ENCODE measurements at places on chromosomes 4 and X. TPM values are rescaled to one million over a fixed set of nuclear protein-coding genes. Genes with fewer than 3 reads are reported as not detected.

Gene OSTC
- 55.0 TPM for total RNA-seq

Gene RNF212
- total RNA-seq = 8.1 TPM

Gene RAB39B
- total RNA-seq = 9.4 TPM

Gene STBD1
- 0.68 TPM for total RNA-seq

Gene AFF2
- total RNA-seq = 0.42 TPM

Gene ZBTB33
- total RNA-seq = 19.0 TPM

Gene VSIG1
- 8.3 TPM for total RNA-seq

DNA sequence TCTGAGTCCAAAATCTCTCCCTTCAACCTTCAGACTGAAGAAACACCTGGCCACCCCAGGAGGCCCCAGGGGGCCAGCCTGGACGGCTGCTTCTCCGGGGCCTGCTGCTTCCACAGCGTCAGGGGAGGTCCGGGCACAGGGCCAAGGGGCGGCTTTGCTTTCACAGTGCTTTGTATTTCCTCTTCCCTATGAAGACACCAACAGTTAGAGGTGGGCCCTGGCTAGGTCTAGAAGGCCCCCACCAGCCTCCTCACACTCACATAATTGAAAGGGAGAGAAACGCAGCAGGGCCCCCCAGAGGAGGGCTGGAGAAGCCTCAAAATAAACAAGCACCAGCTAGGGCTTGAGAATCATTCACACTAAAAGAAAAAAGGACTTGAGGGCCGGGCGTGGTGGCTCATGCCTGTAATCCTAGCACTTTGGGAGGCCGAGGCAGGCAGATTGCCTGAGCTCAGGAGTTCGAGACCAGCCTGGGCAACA lies 17.8 kb downstream of the SCD5 start:
- peaks cover 11% of the 10 kb centered on the region for H3K27me3 ChIP-seq
- H3K4me3 ChIP-seq = no peak overlapping the region
- H3K36me3 ChIP-seq = no peaks in the 10 kb centered on the region
- DNase-seq = no peak

DNA sequence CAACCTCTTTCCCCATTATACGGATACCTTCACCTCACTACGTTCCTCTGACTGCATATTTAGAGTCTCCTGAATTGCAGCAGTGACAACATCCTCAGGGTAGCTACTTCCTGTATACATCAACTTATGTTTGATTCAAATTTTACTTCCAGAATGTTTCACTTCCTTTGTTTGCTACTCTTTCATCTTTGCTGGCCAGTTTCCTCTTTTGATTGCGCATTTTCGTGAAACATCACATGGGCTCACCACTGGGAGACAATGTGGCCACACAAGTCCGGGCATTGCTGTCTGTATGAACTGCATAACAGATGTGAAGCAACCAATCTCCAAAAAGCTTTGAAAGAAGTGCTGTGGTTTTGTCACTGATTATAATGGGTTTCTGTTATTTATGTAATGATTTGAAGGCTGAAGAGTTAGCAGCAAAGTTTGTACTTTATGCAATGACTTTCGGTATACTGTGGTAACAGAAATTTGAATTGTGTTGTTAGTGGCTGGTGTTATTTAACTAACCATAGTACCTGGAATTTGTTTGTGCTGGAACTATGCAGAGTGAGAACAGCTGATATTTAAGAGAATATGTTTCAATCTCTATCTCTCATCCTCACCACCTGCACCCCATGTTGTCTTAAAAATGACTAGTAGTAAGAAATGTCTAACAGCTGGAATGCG lies 7.4 kb downstream of the SNCA start:
- peaks cover 8% of the 10 kb centered on the region for H3K36me3 ChIP-seq
- H3K27ac ChIP-seq = peak overlapping the region; percentile 73
- peaks cover 14% of the 10 kb centered on the region for H3K27me3 ChIP-seq
- H3K4me3 ChIP-seq = peak overlapping the region; percentile 67
- H3K4me1 ChIP-seq = peaks cover 16% of the 10 kb centered on the region

DNA sequence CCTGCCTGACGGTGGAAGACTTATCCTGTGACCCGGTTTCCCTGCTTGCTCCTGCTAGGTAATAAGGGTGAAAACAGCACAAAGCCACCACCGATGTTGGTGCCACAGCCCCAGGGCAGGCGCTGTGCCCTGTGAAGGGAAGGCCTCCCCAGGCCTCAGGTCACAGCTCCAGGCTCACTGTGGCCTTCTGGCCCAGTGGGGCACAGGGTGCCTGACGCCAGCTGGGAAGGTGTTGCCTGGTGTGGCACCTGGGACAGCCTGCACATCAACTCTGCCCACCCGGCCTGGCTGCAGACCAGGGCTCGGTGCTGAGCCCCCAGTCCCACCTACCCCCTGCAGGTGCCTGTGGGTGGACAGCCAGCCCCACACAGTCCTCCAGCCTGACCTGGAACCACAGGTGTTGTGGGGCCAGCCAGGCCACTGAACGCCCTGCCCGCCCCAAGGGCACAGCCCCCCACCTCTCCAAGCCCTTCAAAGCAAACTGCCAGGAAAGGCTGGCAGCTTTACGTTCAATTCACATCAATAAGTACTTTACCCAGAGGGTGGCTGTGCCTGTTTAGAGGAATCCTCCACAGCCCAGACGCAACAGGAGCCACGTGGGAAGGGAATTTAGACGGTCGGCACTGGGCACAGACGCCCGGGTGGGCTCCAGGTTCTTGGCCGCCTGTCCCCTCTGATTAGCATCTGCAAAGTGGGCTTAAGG lies 54.3 kb downstream of the ZFYVE28 start:
- H3K36me3 ChIP-seq = no peaks in the 10 kb centered on the region
- peak overlapping the region; percentile 34 for H3K27ac ChIP-seq
- H3K4me1 ChIP-seq = no peaks in the 10 kb centered on the region
- DNase-seq = no peak
- peak overlapping the region; percentile 70 for H3K4me3 ChIP-seq

DNA sequence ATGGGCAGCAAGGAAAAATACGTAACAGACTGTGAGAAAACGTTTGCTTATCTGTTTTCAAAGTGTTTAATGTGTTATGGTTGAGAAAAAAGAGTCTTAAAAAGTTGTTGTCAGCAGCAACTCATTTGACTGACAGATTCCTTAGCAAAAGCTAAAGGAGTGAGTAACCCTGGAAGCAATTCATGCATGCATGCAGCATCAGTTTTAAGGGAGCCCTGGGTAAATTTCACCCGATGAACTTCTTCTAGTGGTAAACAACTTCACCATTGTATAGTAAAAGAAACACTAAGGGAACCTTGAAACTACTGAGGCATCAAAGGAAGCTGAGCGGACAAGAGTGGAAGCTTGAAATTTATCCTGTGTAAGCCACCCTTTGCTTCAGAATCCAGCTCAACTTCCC lies 583.2 kb upstream of the INTU start:
- no peaks in the 10 kb centered on the region for H3K4me1 ChIP-seq
- no peak overlapping the region for H3K4me3 ChIP-seq
- no peaks in the 10 kb centered on the region for H3K27me3 ChIP-seq
- no peak for DNase-seq

GRCh38 chr4:183396227-183396637 lies 48.2 kb upstream of the CDKN2AIP start:
- peaks cover 7% of the 10 kb centered on the region for H3K27me3 ChIP-seq
- H3K27ac ChIP-seq = no peak overlapping the region
- H3K36me3 ChIP-seq = no peaks in the 10 kb centered on the region
- peaks cover 36% of the 10 kb centered on the region for H3K4me1 ChIP-seq
- peak overlapping the region; percentile 10 for H3K4me3 ChIP-seq

DNA sequence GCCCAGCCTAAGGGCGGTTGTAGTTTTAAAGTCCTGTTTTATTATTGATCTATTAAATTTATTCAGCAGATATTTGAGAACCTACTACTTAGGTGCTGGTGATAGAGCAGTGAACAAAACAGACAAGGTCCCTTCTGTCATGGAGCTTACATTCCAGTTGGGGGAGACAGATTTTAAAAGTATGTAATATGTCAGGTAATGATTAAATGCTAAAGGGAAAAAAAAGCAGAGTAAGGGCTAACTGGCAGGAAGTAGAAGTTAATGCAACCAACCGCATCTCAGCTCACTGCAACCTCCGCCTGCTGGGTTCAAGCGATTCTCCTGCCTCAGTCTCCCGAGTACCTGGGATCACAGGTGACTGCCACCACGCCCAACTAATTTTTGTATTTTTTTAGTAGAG lies 7.8 kb upstream of the MCUB start:
- peaks cover 26% of the 10 kb centered on the region for H3K36me3 ChIP-seq
- H3K4me1 ChIP-seq = peaks cover 15% of the 10 kb centered on the region
- H3K27ac ChIP-seq = no peak overlapping the region
- no peaks in the 10 kb centered on the region for H3K27me3 ChIP-seq

DNA sequence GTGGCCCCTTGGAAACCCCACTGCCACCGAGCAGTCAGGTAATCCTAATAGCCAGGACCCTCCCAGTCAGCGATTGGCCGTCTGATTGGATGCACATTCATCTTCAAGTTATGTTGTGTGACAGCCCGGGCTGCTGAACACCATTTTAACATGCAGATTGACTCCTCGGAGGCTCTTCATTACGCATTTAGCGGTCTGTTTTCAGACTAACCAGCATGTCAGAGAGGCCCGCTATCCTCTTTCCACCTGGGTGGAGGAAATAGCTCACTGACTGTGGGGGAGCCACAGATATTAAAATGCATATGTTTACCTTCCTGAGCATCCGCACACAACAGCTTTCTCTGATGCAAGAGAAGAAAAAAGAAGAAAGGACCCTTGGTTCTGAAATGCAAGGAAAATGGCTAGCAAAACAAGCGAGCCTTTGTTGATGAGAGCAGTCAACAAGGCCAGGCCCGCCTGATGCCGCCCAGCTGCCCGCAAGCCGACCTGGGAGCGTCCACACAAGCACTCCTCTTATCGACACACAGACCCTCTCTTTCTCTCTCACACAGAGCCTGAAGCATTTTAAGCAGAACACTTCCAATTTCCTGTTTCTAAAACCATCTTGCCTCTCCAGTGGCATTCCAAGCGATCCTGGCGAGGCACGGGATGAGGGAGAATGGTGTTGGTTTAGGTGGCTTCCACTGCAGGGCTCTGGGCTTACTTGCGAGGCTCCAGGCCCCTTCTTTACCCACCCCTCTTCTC lies 118.3 kb downstream of the MGST2 start:
- DNase-seq = no peak
- no peak overlapping the region for H3K4me3 ChIP-seq
- H3K4me1 ChIP-seq = peaks cover 3% of the 10 kb centered on the region
- no peak overlapping the region for H3K27ac ChIP-seq
- no peaks in the 10 kb centered on the region for H3K36me3 ChIP-seq
- H3K27me3 ChIP-seq = no peaks in the 10 kb centered on the region

DNA sequence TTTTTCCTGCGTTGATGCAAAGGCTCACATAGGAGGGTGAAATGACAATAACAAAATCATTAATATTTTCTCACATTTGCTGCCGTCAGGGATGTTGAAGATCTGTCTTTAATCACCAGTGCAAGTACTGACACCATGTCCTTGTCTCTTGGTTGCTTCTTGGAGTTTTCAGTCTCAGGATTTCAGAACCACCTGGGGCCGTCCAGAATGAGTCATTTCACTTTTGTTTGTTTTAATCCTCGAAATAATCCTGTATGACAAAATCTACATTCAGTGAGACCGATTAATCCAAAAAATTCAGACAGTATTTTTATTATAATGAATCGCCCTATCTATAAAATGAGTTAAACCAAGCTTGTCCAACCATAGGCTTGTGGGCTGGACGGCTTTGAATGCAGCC lies 47.2 kb downstream of the NEIL3 start:
- H3K27ac ChIP-seq = no peak overlapping the region
- H3K27me3 ChIP-seq = no peaks in the 10 kb centered on the region
- H3K4me3 ChIP-seq = no peak overlapping the region
- peaks cover 30% of the 10 kb centered on the region for H3K36me3 ChIP-seq
- no peak for DNase-seq

DNA sequence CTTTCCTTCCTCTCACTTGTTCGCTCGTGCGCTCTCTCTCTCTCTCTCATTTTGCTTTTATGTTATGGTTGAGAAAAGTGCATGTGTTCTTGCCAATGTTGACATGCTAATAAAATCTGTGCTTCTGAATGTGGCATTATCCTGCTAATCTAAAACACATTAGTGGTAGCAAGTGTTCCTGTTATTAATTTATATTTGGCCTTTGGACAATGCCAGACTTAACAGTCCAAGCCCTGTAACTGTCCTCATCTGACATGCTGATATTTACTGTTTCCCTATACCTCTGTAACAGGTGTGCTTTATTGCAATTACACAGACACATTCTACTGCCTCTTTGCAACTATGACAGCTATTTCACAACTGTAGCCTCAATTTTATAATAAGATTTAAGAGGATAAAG lies 2.7 kb downstream of the PPARGC1A start:
- no peak overlapping the region for H3K4me3 ChIP-seq
- H3K36me3 ChIP-seq = no peaks in the 10 kb centered on the region
- DNase-seq = no peak
- peaks cover 4% of the 10 kb centered on the region for H3K4me1 ChIP-seq
- H3K27ac ChIP-seq = no peak overlapping the region

GRCh38 chr4:75172551-75172950 lies 239.6 kb downstream of the PARM1 start:
- no peaks in the 10 kb centered on the region for H3K4me1 ChIP-seq
- no peak overlapping the region for H3K4me3 ChIP-seq
- no peak overlapping the region for H3K27ac ChIP-seq
- no peaks in the 10 kb centered on the region for H3K36me3 ChIP-seq
- no peaks in the 10 kb centered on the region for H3K27me3 ChIP-seq
- DNase-seq = no peak

GRCh38 chrX:152819732-152820131 lies 10.8 kb downstream of the CETN2 start:
- H3K4me3 ChIP-seq = no peak overlapping the region
- H3K4me1 ChIP-seq = no peaks in the 10 kb centered on the region
- no peak overlapping the region for H3K27ac ChIP-seq
- H3K36me3 ChIP-seq = no peaks in the 10 kb centered on the region
- no peaks in the 10 kb centered on the region for H3K27me3 ChIP-seq
- DNase-seq = no peak

DNA sequence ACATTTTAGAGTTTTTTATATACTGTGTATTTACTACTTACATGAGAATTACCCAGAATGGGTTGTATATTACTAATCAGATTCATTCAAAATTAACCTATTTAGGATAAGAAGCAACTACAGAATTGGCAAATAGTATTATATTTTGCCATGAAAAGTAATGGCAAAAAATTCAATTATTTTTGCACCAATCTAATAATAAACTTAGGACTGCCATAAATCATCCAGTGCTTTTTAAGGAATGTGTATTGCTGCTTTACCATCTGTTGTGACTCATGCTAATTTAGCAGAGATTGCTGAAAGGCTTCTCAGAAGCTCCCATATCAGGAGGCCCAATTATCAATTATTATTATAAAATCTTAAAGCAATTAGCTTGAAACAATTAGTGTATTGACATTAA lies 24.0 kb downstream of the NPY2R start:
- H3K36me3 ChIP-seq = no peaks in the 10 kb centered on the region
- no peak overlapping the region for H3K27ac ChIP-seq
- H3K27me3 ChIP-seq = no peaks in the 10 kb centered on the region
- no peak overlapping the region for H3K4me3 ChIP-seq

Data from activated naive CD8-positive, alpha-beta T cell treated with anti-CD3 and anti-CD28 coated beads, Interleukin-2, amount 10 ng/mL, durations not matched to agents 7 days and 5 days (primary cell).